ENCODE measurements at places on chromosomes 2 and 18. TPM values are rescaled to one million over a fixed set of nuclear protein-coding genes. Genes with fewer than 3 reads are reported as not detected.

SPATA3 gene
- not detected for total RNA-seq

KCNG2 gene
- 0.99 TPM for total RNA-seq

GRCh38 chr18:69257861-69258458 lies 142.7 kb upstream of the DOK6 start:
- no peak for DNase-seq

ABCA12 gene
- not detected for total RNA-seq

DNA sequence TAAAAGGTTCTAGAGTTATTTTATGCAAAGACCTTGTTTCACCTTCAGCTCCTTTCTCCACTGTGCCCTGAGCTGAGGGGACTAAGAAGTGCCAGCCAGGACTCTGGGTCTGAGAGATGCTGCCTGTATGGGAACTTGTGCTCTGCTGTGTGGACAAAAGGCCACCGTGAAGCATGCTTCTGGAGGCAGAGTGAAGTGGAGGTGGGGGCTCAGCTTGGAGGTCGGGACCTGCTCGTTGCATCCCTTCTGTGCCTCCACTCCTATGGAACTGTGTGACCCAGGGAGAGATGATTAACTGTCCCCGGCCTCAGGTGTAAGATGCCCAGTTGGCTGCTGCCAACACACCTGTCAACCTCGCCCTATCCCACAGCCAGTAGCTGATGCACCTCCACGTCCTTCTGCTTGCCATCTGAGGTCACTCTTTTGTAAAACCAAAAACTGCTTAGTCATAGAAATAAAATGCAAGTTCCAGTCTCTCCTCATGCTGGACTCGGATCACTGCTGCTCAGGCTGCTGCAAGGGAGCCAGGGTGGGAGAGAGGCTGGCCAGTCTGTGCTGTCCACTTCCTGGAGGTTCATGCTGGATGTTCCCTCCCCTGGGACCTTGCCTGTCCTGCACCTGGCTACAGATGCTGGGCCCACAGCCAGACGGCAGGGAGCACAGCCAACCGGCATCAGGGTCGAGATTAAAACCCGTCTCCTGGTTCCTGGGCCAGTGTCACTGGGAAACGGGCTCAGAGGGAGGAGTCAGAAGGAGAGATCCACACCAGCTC lies 113.2 kb downstream of the ACKR3 start:
- DNase-seq: no peak

GRCh38 chr2:43701111-43701510 lies 24.9 kb upstream of the C1GALT1C1L start:
- peak; percentile 7 for DNase-seq

DNA sequence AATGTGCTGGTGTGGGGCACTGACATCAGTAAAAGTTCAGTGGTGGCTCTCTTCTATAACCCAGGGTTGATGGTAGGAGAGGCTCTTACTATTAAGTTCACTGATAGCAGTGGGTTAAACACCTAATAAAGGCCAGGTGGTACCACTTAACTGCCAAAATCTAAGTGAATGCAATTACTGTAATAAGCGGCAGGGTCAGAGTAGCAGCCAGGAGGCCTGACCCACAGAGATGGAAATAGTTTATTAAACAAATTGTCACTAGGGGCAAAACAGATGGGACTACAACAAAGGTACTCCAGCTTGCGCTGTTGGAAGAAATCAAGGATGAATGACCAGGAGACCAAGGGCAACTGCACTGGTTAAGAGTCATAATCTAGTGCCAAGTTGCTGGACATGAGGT lies 26.6 kb downstream of the ZSWIM2 start:
- DNase-seq: no peak

DNA sequence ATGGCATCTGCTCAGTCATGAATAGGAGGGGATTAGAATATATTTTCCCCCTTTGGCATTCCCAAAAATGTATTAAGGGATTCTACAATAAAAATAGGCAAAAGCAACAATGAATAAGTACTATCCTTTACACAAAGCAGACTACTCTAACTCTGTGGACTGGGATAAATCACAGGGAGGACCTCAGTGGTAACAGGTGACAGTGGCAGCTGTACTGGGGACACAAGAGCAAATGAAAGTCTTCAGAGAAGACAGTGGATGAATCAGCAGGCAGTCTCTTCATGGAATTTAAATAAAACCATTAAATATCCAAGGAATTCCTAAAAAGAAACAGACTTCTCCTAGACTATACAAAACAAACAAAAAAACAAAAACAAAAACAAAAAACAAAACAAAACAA lies 4.8 kb downstream of the CDH7 start:
- DNase-seq: no peak

GRCh38 chr2:168604252-168604651 lies 148.2 kb downstream of the CERS6 start:
- no peak for DNase-seq

DNA sequence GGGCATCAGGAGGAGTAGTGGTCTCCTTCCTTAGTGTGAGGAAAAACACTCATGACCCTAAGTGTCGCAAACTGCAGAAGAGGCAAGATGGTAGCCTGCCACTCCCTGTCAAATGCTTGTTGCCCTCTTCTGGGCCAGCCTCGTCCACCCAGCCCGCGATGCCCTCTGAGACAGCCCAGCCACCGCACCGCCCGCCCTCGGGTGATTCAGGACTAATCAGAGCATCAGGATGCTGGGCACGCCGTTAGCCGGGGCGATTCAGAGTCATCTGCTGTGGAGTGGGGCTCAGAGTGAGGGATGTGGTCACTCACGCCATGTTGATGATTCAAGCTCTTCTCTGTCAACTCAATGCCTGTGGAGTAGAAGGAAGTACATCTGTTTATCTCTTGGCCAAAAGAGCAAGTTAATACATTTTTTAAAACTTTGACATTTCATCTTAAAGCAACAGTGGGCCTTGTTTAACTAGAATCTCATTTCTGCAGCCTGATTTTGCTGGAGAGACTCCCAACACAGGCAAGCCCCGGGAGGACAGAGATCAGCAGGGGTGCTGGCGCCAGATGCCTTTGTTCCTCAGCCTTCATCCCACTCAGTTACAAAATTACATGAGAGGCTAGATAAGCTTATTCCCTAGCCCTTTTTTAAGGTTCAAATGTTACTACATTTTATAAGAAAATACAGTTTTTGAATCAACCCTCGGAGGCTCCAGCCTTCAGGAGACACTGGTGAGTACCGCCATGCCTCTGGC lies 79.0 kb downstream of the TMEM18 start:
- DNase-seq: no peak

ABCG8 gene
- not detected for total RNA-seq

DNA sequence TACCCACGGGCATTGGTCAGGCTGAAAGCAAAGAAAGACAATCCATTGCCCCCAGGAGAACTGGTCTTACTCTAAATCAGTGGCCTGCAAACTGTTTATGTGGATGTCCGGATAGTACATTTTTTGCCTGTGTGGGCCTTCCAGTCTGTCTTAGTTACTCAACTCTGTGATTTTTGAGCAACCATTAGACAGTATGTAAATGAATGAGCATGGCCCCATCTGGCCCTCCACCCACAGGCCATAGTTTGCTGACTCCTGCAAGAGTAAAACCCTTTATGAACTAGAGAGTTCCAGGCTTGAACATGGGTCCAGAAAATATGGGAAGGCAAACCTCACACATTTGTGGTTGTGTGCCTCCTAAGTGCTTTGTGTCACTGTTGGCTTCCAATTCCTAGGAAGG lies 55.7 kb upstream of the CYP1B1 start:
- DNase-seq: no peak

DNA sequence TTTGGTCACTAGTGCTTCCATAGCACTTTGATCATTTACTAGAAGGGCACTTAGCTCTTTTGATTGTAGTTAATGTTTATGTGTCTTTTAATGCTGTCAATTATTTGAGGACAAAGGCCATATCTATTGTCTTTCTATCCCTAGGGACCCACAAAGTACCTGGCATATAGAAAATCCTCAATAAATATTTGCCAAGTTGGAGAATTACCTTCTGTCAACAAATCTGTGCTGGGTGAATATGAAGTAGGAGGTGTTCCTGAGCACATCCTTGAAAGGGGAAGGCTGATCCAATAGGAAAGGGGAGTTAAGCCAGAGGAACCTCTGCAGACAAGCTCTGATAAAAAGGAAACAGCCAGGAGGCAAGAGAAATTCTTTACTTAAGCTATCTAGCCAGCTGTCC lies 8.2 kb downstream of the DPP4 start:
- no peak for DNase-seq

- DNase-seq: peak; percentile 70
These were observed 7.5 kb downstream of the COPS8 start for GRCh38 chr2:237092920-237093781.

GRCh38 chr2:101047075-101047766 lies 45.1 kb downstream of the RPL31 start:
- no peak for DNase-seq

- DNase-seq: no peak
These were observed 96.1 kb downstream of the PPP1R1C start for GRCh38 chr2:182081602-182082260.

DNA sequence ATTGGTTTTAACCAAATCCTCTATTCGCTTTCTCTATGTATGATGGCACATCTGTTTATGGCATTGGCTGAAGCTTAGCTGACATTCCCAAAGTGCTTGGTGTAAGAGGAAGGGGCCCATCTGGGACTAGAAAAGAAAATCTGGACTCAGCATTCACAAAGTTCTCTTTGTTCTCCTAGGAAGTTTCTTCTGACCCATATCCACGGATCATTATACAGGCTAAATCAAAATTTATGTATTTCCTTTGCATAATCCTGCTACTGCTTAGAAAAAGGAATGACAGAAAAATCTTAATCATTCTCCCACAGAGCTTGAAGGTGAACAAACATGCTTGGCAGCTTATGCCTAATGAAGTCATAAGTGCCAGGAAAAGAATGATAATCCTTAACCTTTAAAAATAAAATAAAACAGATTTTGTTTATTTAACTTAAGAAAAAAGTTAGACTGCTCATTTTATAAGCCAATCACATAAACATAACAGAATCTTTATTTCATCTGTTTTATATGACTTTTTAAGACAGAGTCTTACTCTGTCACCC lies 88.4 kb downstream of the NYAP2 start:
- no peak for DNase-seq

DNA sequence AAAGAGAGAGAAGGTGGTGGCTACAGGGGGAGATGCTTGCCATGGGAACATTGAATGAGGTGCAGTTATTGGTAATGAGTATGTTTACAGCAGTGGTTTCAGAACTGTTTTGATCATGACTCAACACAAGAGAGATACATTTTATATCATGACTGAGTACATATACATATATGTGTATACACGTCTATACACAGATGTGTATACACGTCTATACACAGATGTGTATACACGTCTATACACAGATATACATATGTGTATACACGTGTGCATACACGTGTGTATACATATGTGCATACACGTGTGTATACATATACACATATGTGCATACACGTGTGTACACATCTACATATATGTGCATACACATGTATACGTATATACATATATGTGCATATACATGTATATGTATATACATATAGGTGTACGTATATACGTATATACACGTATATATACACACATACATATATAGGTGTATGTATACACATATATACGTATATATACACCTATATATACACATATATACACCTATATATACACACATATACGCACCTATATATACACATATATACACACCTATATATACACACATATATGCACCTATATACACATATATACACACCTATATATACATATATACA lies 518.5 kb downstream of the TSN start:
- DNase-seq: no peak

- DNase-seq: no peak
These were observed 998.4 kb downstream of the SOCS6 start for GRCh38 chr18:71287268-71287667.

DNA sequence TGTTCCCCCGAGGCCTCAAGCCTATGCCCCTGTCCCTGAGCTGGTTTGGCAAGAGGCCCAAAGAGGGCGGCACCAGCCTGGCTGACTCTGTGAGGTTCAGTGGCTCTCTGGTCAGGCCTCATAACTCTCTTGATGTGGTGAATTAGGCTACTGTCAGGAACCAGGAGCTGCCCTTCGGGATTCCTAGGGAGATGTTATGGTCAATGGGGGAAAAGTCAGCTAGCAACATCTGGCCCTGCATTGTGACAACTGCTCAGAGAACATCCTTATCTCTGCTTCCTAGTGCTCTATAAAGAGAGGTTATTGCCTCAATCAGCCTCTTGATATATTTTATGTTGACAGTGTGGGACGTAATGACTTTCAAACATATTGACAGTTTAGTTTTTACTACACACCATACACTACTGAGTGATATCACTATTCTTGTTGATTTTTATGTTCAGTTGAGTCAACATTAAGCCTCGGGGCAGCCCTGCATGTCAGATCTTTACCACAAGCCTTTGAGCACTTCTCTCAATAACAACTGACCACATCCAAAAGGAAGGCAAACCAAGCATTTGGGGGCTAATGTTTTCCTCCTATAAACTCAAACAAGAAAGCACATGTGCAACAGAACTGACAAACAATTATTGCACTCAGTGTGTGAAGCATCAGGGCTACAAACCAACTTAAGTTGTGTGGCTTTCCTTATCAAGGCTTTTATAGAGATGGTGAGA lies 448.3 kb upstream of the SLC14A2 start:
- no peak for DNase-seq

GRCh38 chr2:113739849-113740248 lies 16.6 kb downstream of the SLC35F5 start:
- no peak for DNase-seq

DNA sequence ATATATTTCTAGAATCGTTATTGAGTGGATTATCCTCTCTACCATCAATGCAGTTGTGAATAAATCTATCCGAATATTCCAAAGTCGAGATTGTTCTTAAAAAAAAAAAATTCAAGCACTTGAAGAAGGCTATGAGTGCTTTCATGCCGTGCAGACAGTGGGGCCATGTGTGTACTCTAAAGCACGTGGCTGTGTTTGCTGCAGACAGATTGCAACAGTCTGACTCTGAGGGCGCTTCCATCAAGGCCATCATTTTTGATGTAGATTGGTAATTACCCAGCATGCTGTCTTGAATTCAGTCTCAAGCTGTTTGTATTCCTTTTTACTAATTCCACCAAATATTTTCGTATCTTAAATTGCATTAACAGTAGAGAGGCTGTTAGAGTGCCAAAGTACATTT lies 325.9 kb upstream of the LINC00305 start:
- no peak for DNase-seq

OSBPL1A gene
- 54.2 TPM for total RNA-seq

- DNase-seq: no peak
These were observed 12.5 kb downstream of the MSTN start for GRCh38 chr2:190050001-190050400.

DNA sequence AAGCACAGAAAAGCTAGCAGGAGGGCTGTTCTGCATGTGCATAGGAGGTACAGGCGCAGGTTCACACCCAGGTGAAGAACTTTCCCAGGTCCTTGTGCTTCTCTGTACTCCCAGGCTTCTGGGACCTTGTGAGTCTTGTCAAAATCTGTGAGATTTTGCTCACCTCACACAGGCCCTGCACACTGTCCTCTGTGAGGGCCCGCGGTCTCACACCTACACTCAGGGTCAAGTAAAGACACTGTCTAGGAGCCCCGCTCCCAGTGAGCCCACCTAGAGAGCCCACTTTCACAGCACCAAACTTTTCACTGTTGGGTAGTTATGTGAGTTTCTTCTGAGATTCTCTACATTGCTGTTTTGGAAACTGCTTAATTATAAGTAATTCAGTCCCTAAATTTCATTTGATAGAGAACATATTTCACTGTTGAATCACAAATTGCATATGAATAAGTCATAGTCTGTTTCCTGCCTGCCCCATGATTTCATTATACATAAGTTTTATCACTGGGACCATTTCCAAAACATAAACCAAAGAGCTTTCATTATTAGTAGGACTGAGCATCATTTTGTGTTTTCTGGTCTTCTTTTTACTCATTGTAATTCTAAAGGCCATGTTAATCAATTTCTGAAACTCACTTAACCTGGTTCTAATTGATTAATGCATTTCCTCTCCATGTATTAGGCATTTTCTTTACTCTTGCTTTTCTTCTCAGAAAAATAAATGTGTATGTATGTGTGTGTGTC lies 234.2 kb upstream of the SPOPL start:
- DNase-seq: no peak
